Vagina (tissue), 2 donors: ENCODE measurements at places on chromosomes 6 and 20.

- DNase-seq, result no peak
These were observed 75.1 kb upstream of the SCGN start for GRCh38 chr6:25576919-25577318.

- DNase-seq, result no peak
These were observed 1.6 kb upstream of the NCOA7 start for GRCh38 chr6:125789167-125789566.

DNA sequence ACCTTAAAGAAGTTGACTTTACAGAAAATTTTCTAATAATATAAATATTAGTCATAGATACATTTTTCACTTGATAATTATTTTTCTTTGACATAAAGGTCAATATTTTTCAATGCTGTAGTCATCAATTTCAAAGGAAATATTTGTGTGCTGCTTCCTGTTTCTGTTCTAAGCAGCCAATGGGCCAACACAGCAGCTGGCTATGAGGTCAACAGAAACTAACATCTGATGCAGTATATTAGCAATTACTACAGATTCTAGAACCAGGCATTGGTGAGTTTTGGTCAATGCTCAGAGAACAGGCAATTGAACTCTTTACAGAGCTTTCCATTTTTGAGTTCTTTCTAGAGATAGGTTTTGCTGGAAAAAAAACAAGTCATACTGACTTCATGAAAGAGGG, 669.6 kb upstream of the NRSN1 start:
- no peak for DNase-seq

DNA sequence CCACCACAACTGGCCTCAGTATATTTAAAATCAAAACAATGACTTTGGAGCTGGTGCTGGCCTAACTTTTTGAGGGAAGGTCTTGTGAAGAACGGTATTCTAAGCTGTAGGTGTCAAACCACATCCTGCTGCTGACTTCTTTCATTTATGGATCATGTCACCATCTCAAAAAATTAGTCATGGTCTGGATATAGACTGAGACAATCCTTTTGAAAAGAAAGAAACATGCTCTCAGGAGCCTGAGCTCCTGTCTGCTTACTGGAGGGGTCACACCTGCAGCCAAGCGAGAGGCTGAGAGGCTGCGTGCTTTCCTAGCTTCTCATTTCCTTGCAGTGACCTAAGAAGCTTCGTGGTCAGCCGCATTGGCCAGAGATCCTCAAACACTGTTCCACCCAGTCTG, 55.2 kb downstream of the TIAM2 start:
- DNase-seq, result no peak

- DNase-seq, result no peak
These were observed 32.1 kb upstream of the IRF4 start for GRCh38 chr6:359261-360035.

- DNase-seq, result no peak
These were observed 29.0 kb downstream of the L3MBTL3 start for GRCh38 chr6:130047088-130047995.

DNA sequence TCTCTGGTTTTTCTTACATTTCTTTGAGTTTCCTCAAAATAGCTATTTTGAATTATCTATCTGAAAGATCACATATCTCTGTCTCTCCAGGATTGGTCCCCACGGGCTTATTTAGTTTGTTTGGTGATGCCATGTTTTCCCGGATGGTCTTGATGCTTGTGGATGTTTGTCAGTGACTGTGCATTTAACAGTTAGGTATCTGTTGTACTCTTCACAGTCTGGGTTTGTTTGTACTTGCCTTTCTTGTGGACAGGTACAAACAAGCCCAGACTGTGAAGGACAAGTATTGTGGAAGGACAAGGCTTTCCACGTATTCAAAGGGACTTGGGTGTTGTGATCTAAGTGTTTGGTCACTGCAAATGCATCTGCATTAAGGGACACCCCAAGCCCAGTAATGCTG, 49.9 kb upstream of the TOP1 start:
- no peak for DNase-seq

DNA sequence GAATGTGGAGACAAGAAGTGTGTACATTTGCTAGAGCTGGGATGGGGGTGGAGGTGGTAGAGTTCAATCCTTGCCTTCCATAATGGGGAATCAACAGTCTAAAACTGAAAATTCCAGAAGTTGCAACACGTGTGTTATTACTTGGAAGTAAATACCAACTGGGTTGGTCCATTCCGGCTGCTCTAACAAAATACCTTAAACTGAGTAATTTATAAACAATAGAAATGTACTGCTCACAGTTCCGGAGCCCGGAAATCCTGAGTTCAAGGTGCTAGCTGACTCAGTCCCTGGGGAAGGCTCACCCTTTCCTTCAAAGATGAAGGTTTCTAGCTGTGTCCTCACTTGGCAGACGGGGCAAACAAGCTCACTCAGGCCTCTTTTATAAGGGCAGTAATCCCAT, 59.0 kb downstream of the RIN2 start:
- DNase-seq, result no peak

DNA sequence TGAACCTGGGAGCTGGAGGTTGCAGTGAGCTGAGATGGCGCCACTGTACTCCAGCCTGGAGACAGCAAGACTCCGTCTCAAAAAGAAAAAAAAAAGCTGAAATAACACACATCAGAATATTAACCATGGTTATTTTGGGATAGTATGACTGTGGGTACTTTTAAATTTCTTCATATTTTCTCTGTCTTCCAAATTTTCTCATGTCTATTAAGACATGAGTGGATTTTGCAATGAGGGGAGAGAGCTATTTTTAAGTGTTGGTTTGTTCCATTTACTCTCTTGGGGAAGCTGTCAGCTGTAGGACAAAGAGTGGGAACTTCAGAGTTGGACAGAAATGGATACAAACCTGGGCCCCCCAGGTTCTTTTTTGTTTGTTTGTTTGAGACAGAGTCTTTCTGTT, 10.3 kb downstream of the ADISSP start:
- no peak for DNase-seq

GRCh38 chr20:13221673-13222318, 722 bp downstream of the ISM1 start:
- no peak for DNase-seq

- DNase-seq, result no peak
These were observed 459.9 kb downstream of the PRKN start for GRCh38 chr6:162267641-162268040.

- no peak for DNase-seq
These were observed 1.7 kb downstream of the ARFGEF2 start for GRCh38 chr20:48923149-48923718.

DNA sequence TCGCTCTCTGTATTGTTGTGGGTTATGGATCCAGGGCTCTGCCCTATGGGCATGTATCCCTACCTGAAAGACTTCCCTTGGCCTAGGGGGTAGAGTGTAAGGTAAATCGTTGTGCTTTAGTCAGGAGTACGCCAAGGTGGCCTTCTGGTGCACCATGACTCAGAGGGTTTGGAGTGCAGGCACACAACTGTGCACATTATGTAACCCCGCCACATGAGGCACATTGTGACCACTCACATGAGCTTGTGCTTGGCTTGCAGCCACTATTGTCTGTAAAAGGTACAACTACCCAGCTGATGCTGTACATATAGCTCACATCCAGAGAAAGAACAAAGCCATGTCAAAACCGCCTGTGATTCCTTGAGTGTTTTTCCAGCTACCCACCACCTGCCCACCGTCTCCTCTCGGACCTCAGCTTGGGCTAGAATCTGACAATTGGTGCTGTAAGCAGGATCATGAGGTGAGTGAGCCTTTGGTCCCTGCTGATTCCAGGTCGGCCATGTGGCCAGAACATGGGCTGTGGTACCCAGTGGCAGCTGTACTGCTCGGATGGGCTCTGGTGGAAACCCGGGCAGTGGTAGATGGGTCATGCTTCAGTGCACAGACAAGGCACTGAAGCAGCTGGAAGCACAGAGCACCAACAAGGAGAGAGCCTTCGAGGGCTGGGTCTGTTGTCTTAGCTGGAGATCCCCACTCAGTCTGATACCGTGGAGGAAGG, 33.8 kb downstream of the HDDC2 start:
- DNase-seq, result no peak

GRCh38 chr6:29501106-29501505, 13.3 kb upstream of the MAS1L start:
- DNase-seq, result no peak

DNA sequence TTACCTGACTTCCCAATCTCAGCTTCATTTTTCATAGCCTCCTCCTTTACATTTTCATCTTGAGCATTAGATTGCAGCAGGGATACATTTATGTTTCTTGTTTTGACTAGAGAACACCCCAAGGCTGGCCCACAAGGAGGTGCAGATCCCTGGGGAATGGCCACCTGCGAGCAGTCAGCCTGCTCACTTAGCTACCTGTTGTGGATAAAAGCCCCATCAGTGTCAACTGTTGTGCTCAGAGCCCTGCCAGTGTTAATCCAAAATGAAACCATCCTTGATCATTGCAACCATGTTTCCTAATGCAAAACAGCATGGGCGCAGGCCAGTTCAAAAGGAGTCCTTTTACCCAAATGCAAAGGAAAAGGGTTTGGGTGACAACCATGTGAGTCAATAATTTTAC, 50.8 kb downstream of the CNR1 start:
- DNase-seq, result no peak

DNA sequence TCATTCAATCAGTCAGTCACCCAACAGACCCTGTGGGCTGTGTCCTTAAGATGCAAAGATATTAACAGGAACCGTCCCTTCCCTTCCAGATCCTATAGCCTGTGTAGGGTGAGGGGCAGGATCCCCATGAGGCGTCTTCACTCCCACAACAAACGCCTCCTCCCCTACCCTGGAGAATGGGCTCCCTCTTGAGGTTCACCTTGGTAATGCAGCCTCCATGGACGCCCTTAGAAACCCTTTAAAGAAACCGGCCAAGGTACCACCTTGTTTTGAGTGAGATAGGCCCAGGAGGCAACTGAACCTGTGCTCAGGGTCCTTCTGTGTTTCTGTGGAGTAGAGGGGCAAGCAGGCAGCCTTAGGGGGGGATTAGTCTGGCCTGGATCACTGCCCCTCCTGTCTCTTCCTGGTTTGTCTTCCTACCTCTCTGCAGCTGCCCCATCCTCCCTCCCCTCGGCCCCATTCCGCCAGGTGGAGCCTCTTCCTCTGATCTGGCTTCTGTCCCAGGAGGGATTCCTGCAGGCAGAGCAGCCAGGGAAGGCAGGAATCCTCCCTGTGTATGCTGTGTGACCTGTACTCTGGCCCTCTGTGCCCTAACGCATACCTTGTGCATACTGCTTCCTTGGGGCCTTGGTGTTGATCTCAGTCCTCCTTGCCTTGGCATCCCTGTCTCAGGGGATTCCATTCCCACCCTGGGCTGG, 6.6 kb upstream of the GUCA1A start:
- DNase-seq, result peak; percentile 74

DNA sequence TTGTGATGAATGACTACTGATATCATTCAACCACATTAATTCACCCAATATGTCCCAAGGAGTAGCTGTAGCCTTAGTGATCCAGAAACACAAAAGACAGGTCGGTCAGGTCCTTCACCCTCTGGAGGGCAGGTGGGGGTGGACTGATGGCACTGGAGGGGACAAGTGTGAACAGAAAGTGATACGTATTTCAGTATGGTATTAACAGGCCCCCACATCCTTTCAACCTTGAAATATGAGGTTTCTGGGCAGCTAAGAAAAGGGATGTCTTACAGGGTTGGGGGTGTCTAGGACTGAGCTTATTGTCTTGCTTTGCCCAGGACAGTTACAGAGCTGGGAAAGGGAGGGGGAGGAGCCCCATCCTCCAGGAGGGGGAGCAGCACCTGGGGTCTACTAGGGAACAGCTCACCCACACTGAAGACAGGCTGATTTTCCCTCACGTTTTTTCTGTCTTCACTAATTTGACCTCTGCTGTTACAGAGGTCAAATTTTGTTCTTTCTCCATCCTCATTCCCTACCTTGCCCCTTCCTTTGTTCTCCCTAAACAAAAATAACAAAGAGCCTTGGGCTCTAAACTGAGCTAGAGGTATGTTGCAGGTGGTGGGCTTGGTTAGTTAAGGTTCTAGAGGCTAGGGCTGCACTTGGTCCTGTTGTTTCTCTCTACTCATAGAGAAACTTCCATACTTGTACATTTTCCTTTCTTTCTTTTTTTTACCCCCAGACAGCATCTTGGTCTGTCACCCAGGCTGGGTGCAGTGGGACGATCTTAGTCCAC, 38.0 kb upstream of the EEF1A1 start:
- DNase-seq, result no peak

DNA sequence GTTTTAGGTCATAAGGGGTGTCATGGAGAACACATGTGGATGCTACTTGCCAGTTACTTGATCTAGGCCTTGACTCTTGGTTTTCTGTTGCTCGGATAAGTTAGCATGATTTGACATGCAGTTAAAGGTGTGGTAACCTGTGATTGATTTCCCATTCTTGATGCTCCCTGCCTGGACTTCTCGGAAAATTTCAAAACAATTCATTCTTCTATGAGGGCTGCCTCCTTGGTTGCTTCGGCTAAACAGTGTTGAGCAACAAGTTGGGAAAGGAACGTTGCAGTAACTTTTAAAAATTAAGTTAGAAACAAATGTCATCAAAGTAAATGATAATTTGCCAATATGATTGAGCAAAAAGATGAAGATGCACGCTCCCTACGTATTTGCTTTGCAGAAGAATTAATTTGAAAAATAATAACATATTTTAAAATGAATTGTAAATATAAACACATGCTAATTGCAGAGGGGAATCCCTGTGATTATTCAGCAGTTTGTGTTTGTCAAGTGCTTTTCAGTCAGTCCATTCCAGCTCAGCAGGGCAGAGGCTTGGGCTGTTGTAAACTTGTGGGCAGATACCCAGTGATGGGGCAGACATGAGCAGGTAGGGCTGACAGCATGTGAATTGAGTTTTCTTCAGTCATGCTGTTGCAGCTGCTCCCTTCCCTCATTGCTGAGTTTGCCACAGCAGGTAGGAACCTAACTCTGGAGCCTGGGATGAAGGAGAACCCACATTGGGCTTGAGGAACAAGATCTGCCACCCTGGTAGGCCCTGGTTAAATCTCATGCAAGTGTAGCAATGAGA, 110.2 kb downstream of the ESR1 start:
- peak; percentile 89 for DNase-seq

- no peak for DNase-seq
These were observed 212.9 kb downstream of the TFAP2C start for GRCh38 chr20:56842056-56842455.

DNA sequence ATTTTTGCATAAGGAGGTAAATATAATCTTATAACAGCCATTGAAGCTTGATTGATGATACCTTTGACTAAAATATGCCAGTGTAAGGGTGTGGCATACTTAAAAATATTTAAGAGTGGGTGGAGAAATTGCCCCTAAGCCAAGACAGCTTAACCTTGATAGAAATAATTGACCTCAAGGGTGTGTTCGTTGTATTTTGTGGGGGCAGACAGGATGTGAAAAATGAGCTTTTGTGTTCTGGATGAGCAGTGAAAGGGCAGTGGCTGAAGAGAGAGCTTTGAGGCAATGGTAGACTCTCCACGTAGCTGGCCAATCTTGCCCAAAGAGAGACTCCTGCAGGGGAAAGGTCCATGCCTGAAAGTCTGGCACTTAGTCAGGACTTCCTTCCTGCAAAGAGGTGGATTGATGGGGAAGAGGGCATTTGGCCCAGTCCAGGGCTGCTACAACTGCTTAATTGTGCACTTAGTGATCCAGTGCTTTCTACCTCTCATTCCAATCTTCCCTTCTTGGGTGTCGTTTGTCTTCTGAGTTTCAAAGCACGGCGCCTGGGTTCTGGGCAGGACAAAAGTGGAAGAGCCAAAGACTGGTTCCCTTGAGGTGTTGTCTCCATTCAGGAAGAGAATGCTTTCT, 15.6 kb upstream of the CD109 start:
- DNase-seq, result no peak

GRCh38 chr6:131532580-131533039, 40.4 kb upstream of the ARG1 start:
- DNase-seq, result no peak
